ENCODE measurements at places on chromosomes 13 and 19.

DNA sequence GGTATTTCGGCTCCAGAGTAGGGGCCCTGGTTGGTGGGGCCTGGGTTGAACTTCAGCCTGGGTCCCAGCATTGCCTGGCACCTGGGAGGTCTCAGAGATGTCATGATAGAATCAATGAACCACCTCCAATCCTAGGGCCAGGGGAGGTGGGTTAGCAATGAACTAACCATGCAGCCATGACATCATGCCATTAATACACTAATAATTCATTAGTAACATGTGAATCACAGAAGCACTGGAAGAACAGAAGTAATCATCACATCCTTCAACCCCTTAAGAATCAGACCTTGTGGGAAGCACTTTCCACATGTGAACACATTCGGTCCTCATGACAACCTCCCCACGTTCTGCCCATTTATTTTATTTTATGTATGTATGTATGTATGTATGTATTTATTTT, 6.9 kb downstream of the NOSIP start:
- DNase-seq, result no peak

- DNase-seq, result peak; percentile 100
These were observed at the start of gene HNRNPL for GRCh38 chr19:38849860-38850435. Gene HNRNPL (minus strand): TSS chr19:38849986. CDS start chr19:38849966, 20 bp downstream.

- peak; percentile 34 for DNase-seq
These were observed 1.4 kb upstream of the YIF1B start for GRCh38 chr19:38317104-38317612.

DNA sequence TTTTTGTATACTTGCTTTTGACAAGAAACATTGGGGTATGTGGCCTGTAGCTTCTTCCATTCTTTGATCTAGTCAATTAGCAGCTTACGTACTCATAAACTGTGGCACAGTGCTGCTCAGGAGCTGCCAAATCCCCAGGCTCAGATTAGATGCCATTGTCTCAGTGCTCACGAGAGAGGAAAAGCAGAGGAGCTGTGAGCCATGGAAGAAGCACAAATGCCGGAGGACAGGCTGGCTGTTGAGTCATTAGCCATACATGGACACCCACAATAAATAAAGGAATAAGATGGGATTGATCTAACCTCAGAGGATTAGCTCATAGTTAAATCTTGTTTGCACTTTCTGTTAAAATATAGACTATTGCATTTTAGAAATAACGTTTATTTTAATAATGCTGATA, 121.7 kb downstream of the POSTN start:
- DNase-seq, result no peak

- DNase-seq, result peak; percentile 48
These were observed 2.3 kb downstream of the KISS1R start for GRCh38 chr19:919199-920050.

GRCh38 chr19:703651-704446, 4.9 kb upstream of the PALM start:
- peak; percentile 37 for DNase-seq

- no peak for DNase-seq
These were observed 577.3 kb upstream of the GPC6 start for GRCh38 chr13:92649140-92649813.

GRCh38 chr13:92418818-92419412, 807.7 kb upstream of the GPC6 start:
- DNase-seq, result no peak

- no peak for DNase-seq
These were observed 87.0 kb upstream of the SOX21 start for GRCh38 chr13:94799299-94799698.

DNA sequence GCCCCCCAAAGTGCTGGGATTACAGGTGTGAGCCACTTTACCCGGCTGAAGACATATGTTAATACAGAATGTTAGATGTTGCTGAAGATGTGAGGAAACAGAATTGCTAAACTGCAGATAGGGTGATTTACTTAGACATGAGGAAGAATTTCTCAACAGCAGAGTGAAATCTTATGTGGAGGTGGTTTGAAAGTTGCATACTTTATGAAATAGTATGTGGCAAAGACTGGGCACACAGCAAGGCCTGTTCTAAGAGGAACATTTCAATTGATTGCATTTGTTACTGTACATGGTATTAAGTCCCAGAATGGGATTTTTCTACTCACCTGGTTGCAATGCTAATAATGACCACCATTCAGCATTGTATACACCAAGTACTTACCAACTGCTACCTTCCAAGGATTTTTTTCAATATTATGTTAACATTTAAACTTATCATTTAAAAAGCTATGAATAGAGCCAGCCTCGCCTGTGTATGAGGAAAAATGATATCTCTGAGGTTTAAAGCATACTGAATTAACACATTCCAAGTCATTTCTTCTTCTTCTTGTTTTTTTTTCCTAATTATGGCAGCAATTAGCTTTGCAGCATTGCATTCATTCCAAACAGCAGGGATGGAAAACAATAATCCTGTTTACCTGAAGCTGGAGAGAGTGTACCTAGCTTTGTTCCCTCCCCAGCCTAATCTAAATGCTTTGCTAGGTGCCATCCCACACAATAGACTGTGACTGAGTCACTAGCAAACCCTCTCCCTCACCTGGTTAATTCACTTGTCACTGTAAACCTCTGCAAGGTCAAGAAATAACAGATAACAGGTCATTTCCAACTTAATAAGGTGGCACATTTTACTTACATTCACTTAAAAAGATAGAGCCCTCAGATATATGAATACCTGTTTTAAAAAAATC, 19.4 kb upstream of the KLF5 start:
- no peak for DNase-seq

- no peak for DNase-seq
These were observed 7.7 kb upstream of the GPR18 start for GRCh38 chr13:99265821-99266426.

DNA sequence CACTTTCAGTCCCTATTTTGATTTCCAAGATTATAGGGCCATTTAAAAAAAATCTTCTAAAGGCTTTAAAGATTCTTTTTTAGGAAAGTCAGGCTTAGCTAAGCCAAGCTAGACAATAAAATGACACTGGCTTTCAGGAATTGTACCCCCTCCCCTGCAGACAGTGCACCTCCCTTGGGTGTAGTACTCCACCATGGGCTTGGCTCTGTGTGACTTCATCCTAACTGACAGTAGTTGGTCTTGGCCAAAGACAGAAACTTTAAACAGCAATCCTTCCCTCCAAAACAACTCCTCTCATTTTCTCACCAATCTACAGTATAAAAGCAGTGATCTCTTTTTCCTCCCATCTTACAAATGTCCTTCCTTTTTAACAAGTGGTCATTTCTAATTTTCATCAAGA, 283.0 kb downstream of the DNAJC15 start:
- no peak for DNase-seq

- DNase-seq, result peak; percentile 65
These were observed 15.0 kb upstream of the DHRS12 start for GRCh38 chr13:51818781-51819511.

DNA sequence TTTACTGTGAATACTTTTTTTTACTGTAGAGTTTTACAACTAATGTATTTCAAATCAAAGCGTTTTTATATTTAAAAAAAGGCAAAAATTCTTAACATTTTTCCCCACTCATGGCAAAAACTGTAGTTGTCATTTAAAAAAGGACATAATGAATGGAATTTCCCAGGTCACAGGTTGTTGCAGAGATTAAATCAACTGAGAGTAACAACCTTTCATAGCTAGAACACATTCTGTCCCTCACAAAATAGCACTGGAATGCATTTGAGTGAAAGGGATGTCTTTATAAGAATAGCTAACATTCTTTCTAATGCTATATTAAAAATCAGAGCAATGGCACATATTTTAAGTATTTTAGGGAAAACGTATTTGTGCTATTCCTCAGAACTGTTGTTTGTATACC, 1393.3 kb upstream of the ATXN8OS start:
- DNase-seq, result no peak

DNA sequence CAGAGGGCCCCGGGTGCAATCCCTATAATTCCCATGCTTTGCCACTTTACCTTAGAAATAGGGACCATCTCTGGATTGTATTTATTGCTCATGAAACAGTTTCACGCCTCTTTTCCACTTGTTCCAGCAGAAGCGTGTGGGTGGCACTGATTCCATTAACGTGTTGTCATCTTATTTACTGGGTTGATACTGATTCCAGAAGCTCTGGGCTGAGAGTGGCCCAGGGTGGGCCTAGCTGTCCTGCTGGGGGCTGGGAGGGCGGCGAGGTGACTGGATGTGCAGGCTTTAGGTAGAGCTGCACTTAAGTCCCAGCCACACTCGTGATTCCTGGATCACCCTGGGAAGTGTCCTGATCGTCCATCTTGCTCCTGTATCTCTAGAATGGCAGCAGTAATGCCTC, 155.0 kb downstream of the TEX29 start:
- no peak for DNase-seq

- DNase-seq, result no peak
These were observed 230.8 kb downstream of the GGACT start for GRCh38 chr13:100357764-100358163.

- DNase-seq, result peak; percentile 72
These were observed 21.9 kb downstream of the CEBPA start for GRCh38 chr19:33280351-33280921.

- no peak for DNase-seq
These were observed 23.8 kb downstream of the PEPD start for GRCh38 chr19:33497778-33498175.

DNA sequence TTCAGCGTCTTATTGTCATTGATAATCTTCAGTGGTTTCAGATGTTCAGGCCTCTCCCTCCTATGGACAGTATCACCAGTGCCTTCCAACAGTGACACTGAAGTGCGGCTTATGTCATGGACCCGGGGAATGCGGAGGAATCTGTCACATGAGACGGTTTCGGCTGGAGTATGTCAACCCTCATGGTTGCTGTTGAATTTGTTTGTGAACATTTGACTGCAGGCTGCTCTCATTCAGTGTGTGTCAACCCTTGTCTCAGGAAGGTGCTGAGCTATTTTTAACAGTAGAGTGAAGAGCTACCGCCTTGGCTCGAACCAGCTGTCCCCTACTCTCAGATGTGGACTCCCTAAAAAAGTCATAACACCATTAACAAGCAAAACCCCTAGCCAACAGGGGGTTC, 138.8 kb upstream of the RNF113B start:
- no peak for DNase-seq

- DNase-seq, result peak; percentile 67
These were observed 3.4 kb upstream of the PRAM1 start for GRCh38 chr19:8505680-8506401.

DNA sequence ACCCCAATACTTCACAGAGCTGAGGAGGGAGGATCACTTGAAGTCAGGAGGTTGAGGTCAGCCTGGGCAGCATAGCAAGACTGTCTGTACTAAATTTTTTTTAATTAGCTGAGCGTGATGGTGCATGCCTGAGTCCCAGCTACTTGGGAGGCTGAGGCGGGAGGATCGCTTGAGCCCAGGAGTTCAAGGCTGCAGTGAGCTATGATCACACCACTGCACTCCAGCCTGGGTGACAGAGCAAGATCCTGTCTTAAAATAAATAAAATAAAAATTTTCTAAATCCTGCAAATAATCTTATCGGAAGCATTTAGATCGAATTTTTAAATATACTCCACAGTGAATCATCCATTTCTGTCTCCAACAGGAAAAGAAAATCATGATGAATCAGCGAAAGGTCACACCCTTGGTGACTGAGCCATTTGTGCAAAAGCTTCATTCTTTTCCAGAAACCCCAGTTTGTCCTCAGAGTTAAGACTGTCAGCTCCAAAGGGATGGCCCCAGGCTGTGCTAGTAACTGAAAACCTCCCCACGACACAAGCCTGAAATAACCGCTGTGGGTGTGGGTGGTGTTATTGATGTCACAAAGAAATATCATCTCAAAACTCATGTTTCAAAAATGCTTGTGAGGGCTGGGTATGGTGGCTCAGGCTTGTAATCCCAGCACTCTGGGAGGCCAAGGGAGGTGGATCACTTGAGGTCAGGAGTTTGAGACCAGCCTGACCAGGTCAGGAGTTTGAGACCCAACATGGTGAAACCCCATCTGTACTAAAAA, 167.6 kb downstream of the PTPRS start:
- DNase-seq, result no peak

- DNase-seq, result no peak
These were observed 21.6 kb downstream of the CPAMD8 start for GRCh38 chr19:17005000-17005399.

DNA sequence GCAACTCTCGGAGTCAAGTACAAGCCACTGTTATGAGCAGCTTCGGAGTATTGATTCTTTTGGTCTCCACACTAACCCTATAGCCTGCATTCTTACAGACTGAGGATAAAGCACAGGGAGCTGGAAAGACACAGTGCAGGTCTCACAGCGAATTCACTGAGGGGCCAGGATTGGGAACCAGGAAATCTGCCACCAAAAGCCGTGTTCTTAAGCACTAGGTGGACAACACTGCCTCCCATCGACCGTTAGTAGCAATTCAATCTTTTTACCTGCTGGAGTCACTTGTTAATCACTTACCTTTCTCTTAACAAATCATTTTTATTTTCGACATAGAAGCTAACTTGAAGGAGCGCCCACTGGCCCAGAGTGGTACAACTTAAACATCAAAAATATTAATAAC, 6.3 kb downstream of the PMIS2 start:
- DNase-seq, result no peak

GRCh38 chr19:17658666-17659065, 29.5 kb downstream of the UNC13A start:
- no peak for DNase-seq

GRCh38 chr13:90547272-90547790, 800.2 kb upstream of the MIR17HG start:
- DNase-seq, result no peak

DNA sequence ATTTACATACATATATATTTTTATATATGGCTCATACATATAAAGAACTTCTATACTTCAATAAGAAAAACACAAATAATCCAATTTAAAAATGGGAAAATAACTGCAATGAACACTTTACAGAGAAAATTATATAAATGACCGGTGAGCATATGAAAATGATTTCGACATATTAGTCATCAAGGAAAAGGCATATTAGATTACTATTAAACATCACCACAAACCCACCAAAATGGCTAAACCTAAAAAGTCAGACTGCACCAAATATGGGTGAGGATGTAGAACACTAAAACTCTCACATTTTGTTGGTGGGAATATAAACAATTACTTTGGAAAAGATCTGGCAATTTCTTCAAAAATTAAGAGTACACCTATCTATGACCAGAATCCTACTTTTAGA, 316.2 kb downstream of the ENOX1 start:
- DNase-seq, result no peak

DNA sequence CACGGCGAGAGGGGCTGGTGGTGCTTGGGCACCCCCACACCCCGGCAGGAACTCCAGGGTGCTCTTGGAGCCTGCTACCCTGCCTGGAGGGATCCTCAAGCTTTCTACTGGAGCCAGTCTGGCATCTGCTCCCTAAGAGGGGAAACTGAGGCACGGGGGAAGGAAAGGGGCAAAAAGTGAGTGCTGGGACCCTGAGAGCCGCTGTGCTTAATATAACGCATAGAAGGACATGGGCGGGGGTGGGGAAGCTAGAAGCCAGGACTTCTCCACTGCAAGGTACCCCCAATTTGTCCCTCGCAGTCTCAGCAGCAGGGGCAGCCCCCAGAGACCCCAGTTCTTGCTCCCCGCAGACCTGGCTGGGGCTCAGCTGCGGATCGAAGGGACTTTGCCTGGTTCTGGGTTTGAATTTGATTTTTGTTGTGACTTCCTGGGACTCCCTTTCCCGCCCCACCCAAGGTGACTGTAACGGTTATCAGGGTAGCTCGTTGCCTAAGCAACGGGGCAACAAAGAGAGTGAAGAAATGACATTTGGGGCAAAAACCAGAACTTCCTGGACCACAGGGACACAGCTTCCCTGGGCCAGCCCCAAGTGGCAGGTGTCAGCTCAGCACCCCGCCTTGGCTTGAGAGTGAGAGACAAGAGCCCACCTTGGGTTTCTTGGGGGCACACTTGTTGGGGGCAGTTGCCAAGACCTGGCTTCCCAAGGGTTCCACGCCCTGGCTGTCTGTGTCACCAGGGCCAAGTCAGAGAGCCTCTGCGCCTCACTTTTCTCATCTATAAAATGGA, 638 bp downstream of the ADGRE5 start:
- peak; percentile 80 for DNase-seq
